Pancreas (tissue), 10 donors: ENCODE measurements at places on chromosomes 1 and 21. TPM values are rescaled to one million over a fixed set of nuclear protein-coding genes. Genes with fewer than 3 reads are reported as not detected.

Gene RPTN
- total RNA-seq: not detected

Gene SHISAL2A
- total RNA-seq: 0.42 TPM

Gene TMOD4
- not detected for total RNA-seq

Gene KIRREL1
- total RNA-seq: 5.4 TPM

Gene KCTD3
- total RNA-seq: 36.4 TPM

Gene CYP4A22
- not detected for total RNA-seq

Gene DIO1
- total RNA-seq: not detected

Gene RSRP1
- total RNA-seq: 20.3 TPM

GRCh38 chr1:34696981-34697380 is 57.9 kb upstream of the GJB5 start:
- no peak for DNase-seq
- no peak overlapping the region for H3K4me3 ChIP-seq
- no peaks in the 10 kb centered on the region for H3K27me3 ChIP-seq
- no peaks in the 10 kb centered on the region for H3K4me1 ChIP-seq
- H3K36me3 ChIP-seq: no peaks in the 10 kb centered on the region
- no peak overlapping the region for H3K27ac ChIP-seq

DNA sequence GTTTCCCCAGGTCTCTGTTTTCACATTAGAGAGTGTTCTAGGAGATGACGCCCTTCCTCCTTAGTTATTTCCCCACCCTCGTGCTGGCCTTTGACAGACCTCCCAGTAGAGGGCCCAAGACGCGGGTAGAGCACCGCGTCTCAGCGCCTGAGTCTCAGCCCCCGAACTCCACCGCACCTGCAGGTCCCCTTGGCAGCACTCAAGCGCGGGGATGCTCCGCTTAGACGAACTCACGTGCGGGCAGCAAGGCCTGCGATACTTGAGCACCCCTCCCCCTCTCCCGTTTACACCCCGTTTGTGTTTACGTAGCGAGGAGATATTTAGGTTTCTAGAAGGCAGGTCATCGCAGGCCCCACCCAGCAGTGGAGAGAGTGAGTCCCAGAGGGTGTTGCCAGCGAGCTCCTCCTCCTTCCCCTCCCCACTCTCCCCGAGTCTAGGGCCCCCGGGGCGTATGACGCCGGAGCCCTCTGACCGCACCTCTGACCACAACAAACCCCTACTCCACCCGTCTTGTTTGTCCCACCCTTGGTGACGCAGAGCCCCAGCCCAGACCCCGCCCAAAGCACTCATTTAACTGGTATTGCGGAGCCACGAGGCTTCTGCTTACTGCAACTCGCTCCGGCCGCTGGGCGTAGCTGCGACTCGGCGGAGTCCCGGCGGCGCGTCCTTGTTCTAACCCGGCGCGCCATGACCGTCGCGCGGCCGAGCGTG is at the start of gene CD55:
Gene CD55 (plus strand): TSS at position 600 of the 711 bp plus-strand sequence. CDS start 88 bp downstream, at position 688.
- H3K36me3 ChIP-seq: no peaks in the 10 kb centered on the region
- peak; percentile 88 for DNase-seq
- peaks cover 16% of the 10 kb centered on the region for H3K4me1 ChIP-seq
- peak within 1 kb of the TSS; percentile 77 for H3K27ac ChIP-seq
- no peaks in the 10 kb centered on the region for H3K27me3 ChIP-seq

- H3K4me1 ChIP-seq: no peaks in the 10 kb centered on the region
- H3K36me3 ChIP-seq: no peaks in the 10 kb centered on the region
These were observed 16.6 kb downstream of the TRIM45 start for GRCh38 chr1:117104986-117105385.

GRCh38 chr1:108881369-108881768 is 4.6 kb downstream of the GPSM2 start:
- no peak overlapping the region for H3K4me3 ChIP-seq
- H3K4me1 ChIP-seq: no peaks in the 10 kb centered on the region
- no peaks in the 10 kb centered on the region for H3K36me3 ChIP-seq

- H3K27me3 ChIP-seq: no peaks in the 10 kb centered on the region
- H3K27ac ChIP-seq: peak within 1 kb of the TSS; percentile 49
- H3K36me3 ChIP-seq: no peaks in the 10 kb centered on the region
- H3K4me3 ChIP-seq: peak within 1 kb of the TSS; percentile 27
- peak; percentile 68 for DNase-seq
These were observed at the start of gene OLFML3 for GRCh38 chr1:113978863-113979702. OLFML3 (plus strand) TSS chr1:113979474; CDS start chr1:113979517, 43 bp downstream.

DNA sequence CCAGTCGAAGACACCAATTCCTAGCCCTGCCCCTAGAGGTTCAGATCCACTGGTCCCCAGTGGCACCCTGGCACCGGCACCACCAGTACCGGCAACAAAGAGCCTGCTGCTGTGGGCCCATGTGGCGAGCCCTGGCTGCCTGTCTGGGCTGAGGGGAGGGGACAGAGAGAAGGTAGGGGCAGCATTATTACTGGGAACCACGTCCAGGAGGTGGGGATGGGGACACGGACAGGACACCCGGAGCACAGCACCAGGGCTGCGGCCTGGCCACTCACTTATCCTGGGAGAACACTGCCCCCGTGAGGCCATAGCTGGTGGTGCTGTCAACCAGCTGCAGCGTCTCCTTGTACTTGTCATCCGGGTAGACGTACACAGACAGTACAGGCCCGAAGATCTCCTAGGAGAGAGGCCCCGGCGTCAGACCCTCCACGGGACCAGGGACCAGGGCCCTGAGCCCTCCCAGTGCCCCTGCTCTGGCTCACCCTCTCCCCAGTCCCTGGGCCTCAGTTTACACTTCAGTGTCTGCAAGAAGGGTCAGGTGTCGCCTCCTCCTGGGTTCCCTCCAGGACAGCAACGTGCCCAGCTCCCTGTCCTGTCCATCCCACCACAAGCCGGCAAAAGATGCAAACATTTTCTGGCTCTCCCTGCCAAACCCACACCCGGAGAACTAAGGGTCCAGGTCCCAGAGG is 15.8 kb upstream of the TAS1R2 start:
- H3K4me1 ChIP-seq: no peaks in the 10 kb centered on the region
- no peak overlapping the region for H3K27ac ChIP-seq
- H3K4me3 ChIP-seq: no peak overlapping the region
- DNase-seq: peak; percentile 70
- H3K36me3 ChIP-seq: no peaks in the 10 kb centered on the region

- H3K4me1 ChIP-seq: peaks cover 18% of the 10 kb centered on the region
- no peak for DNase-seq
- no peak overlapping the region for H3K4me3 ChIP-seq
- H3K36me3 ChIP-seq: no peaks in the 10 kb centered on the region
These were observed 197.6 kb upstream of the UBE2U start for GRCh38 chr1:64005801-64006200.

DNA sequence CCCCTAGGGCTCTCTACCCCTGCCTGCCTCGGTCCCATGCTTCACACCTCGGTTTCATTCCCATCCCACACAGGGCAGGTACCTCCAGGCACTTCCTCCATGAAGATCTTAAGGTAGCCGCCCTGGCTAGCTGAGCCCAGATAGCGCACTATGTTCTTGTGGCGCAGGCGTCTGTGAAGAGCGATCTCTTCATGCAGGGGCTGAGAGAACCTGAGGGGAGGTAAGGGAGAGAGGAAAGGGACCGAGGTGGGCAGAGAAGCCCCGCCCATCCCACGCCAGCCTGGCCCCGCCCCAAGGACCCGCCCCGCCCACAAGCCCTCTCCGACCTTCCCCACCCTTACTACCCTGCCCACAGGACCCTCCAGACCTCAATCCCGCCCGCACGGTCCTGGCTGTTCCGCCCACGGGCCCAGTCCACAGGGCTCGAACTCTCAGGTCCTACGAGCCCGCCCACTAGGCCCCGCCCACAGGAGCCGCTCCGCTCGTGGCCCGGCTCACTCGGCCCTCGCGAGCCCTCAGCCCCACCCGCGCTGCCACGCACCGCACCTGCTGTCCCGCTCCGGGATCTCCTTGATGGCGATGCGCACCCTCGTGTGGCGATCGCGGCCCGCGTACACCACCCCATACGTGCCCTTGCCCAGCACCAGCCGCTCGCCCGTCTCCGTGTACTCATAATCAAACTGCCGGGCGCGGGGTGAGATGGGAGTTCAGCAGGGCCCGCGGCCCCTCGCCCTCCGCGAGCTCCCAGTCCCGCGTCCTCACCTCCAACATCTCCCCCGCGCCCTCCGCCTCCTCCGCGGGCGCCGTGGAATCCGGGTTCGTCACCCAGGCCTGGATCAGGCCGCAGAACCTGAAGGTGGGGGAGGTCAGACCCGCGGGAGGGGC is 6.4 kb downstream of the MAP3K6 start:
- no peaks in the 10 kb centered on the region for H3K4me1 ChIP-seq
- H3K27me3 ChIP-seq: no peaks in the 10 kb centered on the region
- peak; percentile 67 for DNase-seq
- H3K4me3 ChIP-seq: peak overlapping the region; percentile 40
- H3K27ac ChIP-seq: no peak overlapping the region

DNA sequence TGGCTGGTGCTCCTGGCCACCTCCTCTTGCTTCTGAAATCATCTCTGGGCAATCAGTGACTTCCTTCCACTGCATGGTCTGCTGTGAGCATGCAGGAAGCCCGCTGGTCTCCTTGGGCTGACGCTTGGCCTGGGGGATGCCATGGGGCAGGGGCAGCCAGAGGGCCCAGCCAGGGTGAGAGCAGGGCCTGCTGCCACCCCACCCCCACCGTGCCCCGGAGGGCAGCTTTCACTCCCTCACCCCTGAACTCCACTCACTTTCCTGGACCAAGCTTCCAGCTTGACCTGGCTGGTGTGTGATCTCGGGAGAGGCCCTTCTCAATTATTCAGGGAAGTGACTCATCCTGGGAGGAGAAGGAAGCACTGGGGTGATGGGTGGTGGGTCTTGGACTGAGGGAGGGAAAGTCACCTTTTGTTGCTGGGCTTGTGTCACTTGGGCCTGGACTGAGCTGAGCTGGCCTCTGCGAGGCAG is 270.2 kb upstream of the CSF3R start:
- DNase-seq: no peak
- H3K27ac ChIP-seq: no peak overlapping the region
- no peak overlapping the region for H3K4me3 ChIP-seq
- H3K4me1 ChIP-seq: no peaks in the 10 kb centered on the region

GRCh38 chr1:1623631-1624442 is 8.1 kb upstream of the MMP23B start:
- no peaks in the 10 kb centered on the region for H3K27me3 ChIP-seq
- H3K4me3 ChIP-seq: no peak overlapping the region
- H3K36me3 ChIP-seq: peaks cover 6% of the 10 kb centered on the region
- no peak for DNase-seq
- H3K4me1 ChIP-seq: no peaks in the 10 kb centered on the region
- no peak overlapping the region for H3K27ac ChIP-seq

DNA sequence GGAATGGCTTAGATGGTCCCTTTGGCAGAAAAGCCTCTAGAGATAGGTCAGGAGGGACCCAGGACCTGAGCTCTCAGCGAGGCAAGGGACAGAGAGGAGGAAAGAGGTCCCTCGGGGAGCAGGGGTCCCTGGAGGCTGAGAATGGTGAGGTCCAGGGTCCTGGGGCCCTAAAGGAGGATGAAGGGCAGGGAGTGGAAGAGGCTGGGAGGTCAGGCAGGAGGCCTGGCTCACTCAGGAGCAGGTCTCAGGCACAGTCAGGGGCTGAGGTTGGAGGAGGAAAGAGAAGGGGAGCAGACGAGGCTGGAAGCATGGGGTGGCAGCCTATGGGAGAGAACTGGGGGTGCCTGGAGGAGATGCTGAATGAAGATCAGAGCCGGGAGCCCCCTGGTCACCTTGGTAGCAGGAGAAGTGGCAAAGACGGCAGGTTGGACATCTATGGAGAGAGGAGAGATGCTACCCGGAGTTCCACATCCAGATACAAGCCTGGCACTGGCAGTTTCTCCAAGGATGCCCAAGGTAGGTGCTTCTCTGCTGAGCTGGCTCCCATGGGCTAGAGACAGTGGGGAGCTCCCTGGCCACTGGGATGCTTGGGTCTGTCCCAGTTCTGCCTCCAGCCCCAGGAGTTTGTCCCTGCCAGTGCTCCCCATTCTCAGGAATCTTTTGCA is 22.6 kb downstream of the IGFN1 start:
- H3K36me3 ChIP-seq: no peaks in the 10 kb centered on the region
- H3K4me3 ChIP-seq: no peak overlapping the region
- DNase-seq: no peak
- H3K27me3 ChIP-seq: no peaks in the 10 kb centered on the region

- H3K36me3 ChIP-seq: no peaks in the 10 kb centered on the region
- no peaks in the 10 kb centered on the region for H3K4me1 ChIP-seq
- H3K27ac ChIP-seq: no peak overlapping the region
- no peak for DNase-seq
These were observed 136.4 kb upstream of the DEPDC1 start for GRCh38 chr1:68633141-68633919.

- no peaks in the 10 kb centered on the region for H3K36me3 ChIP-seq
- H3K4me3 ChIP-seq: no peak overlapping the region
- no peaks in the 10 kb centered on the region for H3K4me1 ChIP-seq
- H3K27me3 ChIP-seq: no peaks in the 10 kb centered on the region
These were observed 26.6 kb upstream of the GPR153 start for GRCh38 chr1:6287431-6287886.

GRCh38 chr1:40820251-40820797 is 36.7 kb downstream of the KCNQ4 start:
- no peak overlapping the region for H3K4me3 ChIP-seq
- no peaks in the 10 kb centered on the region for H3K36me3 ChIP-seq
- no peaks in the 10 kb centered on the region for H3K27me3 ChIP-seq
- no peaks in the 10 kb centered on the region for H3K4me1 ChIP-seq

- H3K36me3 ChIP-seq: no peaks in the 10 kb centered on the region
- no peaks in the 10 kb centered on the region for H3K4me1 ChIP-seq
- no peak for DNase-seq
- no peak overlapping the region for H3K27ac ChIP-seq
These were observed 7.2 kb upstream of the SEMA4A start for GRCh38 chr1:156146020-156146768.

- peaks cover 21% of the 10 kb centered on the region for H3K36me3 ChIP-seq
- H3K27me3 ChIP-seq: no peaks in the 10 kb centered on the region
- H3K4me3 ChIP-seq: peak overlapping the region; percentile 86
- no peak for DNase-seq
- peak overlapping the region; percentile 89 for H3K27ac ChIP-seq
These were observed 463 bp downstream of the PRPF3 start for GRCh38 chr1:150321826-150322166.
